Stimulated activated CD4-positive, alpha-beta T cell treated with anti-CD3 and anti-CD28 coated beads, Interleukin-12 subunit alpha, Interleukin-12 subunit beta, amount 100 ng/mL, for 48 hours (primary cell): ENCODE measurements at places on chromosomes 16 and 17.

DNA sequence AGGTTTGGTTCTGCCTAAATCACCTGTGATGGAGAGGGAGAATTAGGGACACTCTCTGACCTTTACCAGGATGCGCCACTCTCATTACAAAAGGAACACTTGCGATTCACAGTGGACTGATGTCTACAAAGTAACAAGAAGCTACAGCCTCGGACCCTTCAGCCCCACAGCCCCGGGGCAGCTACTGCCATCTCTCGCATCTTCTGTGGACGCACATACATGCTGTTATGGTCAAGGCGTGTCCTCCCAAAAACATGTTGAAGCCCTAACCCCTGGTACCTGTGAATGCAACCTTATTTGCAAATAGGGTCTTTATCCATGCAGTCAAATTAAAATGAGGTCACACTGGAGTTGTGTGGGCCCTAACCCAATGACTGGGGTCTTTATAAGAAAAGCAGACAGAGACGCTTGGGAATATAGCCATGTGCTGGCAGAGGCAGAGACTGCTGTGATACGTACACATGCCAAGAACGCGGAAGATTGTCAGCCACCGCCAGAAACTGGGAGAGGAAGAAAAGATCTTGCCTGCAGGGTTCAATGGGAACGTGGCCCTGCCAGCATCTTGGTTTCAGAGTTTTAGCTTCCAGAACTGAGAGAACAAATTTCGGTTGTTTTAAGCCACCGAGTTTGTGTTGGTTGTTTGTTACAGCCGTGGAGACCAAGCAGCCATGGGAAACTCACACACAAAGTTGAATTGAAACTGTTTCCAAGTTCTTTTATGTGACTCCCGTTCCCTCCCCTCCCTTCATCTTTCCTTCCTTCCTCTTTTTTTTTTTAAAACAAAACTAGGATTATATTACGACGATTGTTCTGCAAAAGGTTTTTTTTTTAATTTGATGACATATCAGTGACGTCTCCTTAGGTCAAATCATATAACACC is 23.1 kb downstream of the ATP2C2 start:
- no peak for DNase-seq

- no peak for DNase-seq
Measured at GRCh38 chr17:79002796-79003593, 6.6 kb downstream of the CANT1 start.

DNA sequence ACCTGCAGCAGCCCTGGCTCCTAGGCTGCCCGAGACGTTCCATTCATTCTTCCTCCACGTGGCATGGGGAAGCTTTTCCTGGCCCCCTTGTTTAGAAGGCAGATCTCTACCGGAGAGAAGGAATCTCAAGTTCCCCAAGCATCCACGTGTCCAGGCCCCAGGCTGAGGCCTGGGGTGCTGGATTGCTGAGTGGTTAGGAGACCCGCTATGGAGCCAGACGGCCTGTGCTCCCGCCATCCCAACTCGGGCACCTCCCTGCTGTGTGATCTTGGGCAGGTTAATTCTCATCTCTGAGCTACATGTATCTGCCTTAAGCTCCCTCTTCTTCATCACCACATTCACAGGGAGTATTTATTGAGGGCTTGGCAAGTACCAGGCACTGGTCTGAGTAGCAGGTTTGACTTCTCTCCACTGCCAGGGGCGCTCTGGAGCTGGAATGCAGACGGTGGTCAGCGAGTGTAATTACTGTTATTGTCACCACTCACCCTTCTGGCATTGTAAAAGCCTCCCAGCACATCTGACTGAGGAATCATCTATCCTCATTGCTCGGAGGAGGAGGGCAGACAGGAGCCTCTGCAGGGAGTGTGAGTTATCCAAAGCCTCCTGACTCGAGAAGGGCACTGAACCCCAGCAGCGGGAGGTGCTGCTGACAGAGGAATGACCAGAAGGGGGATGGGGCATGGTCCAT is 1.1 kb upstream of the ADGRG1 start:
- no peak for DNase-seq

DNA sequence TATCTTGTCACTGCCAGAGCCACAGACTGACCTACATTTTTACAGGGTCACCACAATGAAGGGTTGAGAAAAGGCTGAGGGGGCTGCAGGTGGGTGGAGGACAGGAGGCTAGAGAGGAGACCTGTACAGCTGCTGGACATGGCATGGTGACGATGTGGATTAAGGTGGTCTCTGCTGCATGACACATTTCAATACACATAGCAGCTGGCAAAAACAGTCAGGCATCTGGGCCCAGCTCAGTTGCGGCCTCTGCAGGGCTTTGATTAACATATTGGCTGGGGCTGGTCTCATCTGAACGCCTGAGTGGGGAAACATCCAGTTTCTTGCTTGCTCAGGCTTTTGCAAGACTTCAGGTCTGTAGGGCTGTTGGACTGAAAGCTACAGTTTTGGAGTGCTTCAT is 265.4 kb upstream of the FOXF1 start:
- no peak for DNase-seq

GRCh38 chr17:21394265-21394664 is 18.1 kb downstream of the KCNJ12 start:
- DNase-seq: no peak

- peak; percentile 24 for DNase-seq
Measured at GRCh38 chr17:32936894-32937500, 9.0 kb downstream of the TMEM98 start.

DNA sequence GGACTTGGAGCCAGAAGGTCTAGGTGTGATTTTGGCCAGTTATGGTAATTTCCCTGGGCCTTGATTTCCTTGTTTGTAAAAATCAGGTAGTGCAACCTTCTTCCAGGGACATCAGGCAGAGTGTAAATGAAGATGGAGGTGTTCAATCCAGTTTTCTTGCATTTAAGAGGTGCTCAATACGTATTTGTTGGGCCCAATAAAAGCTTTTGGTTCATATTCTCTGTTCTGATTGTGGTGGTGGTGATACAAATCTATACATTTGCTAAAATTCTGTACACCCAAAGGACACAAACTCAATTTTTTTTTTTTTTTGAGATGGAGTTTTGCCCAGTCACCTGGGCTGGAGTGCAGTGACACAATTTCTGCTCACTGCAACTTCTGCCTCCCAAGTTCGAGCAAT is 6.0 kb downstream of the CD79B start:
- no peak for DNase-seq

DNA sequence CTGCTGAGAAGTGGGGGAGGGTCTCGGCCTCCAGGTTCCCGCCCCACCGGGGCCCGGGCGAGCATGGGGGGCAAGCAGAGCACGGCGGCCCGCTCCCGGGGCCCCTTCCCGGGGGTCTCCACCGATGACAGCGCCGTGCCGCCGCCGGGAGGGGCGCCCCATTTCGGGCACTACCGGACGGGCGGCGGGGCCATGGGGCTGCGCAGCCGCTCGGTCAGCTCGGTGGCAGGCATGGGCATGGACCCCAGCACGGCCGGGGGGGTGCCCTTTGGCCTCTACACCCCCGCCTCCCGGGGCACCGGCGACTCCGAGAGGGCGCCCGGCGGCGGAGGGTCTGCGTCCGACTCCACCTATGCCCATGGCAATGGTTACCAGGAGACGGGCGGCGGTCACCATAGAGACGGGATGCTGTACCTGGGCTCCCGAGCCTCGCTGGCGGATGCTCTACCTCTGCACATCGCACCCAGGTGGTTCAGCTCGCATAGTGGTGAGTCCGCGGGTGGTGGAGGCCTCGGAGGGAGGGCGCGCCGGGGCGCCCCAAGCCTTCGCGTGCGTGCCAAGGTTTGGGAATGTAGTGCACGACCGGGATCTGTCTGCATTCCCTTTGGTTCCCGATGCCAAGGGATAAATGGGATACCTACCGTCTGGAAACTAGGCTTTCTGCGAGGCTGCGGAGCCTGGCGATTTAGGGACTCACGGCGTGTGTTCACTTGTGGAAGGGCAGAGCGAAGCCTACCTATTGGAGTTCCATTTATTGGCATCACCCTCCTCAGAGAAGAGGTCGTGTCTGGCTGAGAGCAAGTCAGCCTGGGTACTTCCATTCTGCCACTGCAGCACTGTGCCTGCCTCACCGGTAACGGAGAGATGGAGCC is 1.0 kb downstream of the ZNRF1 start:
- DNase-seq: peak; percentile 51

GRCh38 chr17:1485423-1486376 is 6.8 kb downstream of the MYO1C start:
- peak; percentile 62 for DNase-seq

DNA sequence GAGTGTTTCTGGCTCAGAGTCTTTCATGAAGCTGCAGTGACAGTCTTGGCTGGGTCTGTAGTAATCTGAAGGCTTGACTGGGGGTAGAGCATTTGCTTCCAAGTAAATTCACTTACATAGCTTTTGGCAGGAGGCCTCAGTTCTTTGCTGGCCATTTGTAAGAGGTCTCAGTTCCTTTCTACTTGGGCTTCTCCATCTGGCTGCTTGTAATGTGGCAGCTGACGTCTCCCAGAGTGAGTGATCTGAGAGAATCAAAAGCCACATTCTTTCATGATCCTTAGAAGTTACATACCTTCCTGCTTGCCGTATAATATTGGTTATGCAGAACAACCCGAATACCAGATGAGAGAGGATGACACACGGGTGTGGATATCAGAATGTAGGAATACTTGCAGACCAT is 39.8 kb downstream of the NF1 start:
- no peak for DNase-seq
